Osteoblast (primary cell): ENCODE measurements at places on chromosomes 13 and 19. TPM values are rescaled to one million over a fixed set of nuclear protein-coding genes. Genes with fewer than 3 reads are reported as not detected.
A peak's percentile ranks its signal among the peaks of the same experiment; 100 is the strongest.

DNA sequence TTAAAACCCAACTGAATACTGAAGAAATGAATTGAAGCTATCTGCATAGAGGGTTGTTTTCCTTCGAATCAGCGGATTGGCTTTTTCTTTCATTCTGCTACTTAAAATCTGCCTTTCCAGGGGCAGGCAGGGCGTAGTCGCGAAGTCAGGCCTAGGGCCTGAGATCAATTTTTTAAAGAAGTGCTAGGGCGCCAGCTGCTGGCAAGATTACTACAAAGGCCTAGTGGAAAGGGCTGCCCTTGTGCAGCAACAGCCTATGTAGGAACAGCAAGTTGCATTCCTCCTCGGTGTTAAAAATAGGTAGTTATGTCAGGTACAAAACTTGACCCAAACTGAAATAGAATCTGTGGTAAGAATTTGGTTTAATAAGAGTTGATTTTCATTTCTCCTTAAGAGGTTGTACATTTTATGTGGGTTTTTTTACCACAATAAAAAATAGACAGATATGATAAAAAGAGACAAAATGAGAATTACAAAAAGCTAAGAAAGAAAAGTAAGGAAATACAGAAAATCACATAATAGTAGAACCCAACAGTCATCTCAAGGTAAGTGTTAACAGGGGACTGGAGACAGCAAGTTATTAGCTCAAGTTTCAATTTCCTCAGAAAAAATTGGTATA lies 9.5 kb upstream of the URAD start:
- no peak for DNase-seq

- peak; percentile 41 for DNase-seq
Observed at GRCh38 chr13:20431080-20431479, 94.6 kb downstream of the CRYL1 start.

GRCh38 chr19:1249990-1250436 lies 1.6 kb downstream of the MIDN start:
- no peak for DNase-seq

DNA sequence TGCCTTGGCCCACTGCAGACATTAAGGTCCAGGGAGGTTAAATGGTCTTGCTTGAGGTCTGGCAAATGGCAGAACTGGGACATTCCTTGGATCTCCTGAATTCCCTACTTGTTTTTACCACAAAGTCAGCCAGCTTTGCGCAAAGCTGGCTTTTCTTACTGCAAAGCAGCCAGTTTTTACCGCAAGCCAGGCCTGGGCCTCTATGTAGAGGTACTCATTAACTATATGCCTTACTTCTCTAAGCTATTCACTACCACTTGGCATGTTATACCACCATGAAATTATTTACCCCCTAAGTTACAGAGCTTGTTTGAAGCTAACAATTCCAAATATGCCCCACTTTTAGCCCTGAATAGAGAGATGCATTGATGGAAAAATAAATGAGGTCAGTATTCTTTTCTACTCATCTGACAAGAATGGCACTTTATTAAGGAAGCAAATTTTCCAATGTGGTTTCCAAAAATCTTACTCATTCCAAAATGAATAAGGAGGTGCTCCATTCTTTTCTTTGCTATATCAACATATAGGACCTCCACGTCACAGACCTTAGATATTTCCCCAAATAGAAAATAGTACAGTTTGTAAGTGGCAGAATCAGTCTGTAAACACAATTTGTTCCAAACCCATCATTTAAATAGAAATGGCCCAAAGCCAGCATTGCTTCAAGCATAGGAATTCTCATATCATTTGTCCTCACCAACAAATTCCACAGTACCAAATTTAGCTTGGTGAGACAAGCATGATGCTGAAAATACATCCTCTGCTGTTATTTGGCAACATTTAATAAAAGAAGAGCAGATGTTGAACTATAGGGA lies 143.9 kb upstream of the TSC22D1 start:
- peak; percentile 57 for DNase-seq

DNA sequence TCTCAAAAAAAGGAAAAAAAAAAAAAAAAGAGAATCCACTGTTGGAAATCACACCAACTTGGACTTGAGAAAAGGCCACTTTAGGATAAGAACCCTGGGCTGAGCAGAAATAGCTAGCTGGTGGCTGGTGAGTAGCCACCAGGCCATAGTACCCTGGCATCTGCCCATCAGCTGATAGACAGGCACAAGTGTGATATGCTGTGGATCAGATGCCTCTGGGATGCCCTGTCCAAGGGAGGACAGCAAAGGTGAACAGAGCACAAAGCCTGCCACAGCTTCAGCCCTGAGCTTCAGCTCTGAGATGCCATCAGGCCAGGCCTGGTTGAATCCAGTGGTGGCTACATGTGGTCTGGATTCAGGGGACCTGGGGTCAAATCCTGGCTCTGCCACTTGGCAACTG lies 8.7 kb downstream of the SIRT2 start:
- DNase-seq = no peak

GRCh38 chr13:80276371-80277289 lies 64.3 kb downstream of the SPRY2 start:
- peak; percentile 90 for DNase-seq

DNA sequence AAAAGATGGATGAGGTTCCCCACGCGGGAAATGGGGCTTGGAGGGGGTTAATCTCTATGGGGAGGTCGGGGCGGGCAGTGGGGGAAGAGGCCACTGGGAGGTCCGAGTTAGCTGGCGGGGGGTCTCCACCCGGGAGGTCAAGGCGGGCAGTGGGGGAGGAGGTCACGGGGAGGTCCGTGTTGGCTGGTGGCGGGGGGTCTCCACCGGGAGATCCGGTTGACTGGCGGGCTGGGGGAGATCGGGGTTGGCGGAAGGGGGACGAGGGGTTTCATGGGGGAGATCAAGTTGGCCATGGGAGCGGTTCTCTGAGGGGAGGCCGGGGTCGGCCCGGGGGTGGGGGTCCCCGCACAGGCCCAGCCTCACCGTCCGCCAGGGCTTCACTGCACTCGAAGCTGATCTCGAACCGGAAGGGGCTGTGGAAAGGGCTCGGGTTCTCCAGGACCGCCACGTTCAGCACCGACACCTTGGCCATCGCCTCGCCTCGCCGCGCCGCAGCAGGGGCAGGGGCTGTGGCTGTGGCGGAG lies 342 bp downstream of the ASF1B start:
- DNase-seq = peak; percentile 90

DNA sequence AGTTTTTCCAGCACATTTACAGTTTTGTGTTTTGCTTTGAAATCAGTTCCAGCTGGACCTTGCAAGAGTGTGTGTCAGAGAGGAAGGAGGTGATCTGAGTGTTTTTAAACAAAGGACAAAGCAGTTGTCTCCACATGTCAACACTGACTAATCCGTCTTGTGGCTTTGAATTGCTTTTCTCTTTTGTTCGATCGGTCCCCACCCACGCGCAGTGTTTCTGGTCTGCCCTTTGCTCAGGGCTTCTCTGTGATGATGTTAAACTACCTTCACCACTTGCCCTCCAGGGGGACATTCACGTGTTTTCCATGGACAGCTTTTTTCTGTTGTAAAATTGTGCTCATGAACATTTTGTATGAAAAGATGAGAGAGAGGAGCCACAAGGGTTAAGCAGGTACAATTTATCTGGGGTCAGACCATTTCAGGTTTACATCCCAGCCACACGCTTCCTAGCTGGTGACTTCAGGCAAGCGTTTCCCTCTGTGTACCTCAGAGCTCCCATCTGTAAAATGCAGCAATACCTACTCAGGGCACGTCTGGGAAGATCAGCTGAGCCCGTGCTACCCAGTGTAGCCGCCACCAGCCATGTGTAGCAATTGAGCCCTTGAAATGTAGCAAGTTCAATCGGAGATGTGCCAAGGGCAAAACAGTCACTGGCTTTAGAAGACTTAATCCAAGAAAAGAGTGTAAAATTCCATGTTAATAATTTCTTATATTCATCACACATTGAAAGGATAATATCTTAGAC lies 13.5 kb upstream of the PLA2G4C start:
- DNase-seq = peak; percentile 87

DNA sequence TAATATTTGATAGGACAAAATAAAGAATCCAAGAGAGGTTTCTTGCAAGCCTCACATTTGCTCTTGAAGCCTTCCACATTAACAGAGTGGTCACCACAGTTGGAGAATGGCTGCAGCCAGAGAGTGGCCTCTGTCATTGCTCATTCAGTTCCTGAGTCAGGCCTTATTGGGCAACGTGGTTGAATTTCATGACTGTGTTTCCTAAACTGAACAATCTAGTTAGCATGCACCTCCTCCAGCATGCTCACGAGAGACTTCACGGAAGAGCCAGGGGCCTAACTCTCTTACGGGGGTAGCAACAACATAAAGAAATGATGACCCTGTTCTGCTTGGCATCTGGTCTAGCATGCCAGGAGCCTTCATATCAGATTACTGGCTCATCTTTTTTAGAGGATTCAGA lies 9.6 kb upstream of the UBL3 start:
- peak; percentile 43 for DNase-seq

GRCh38 chr19:37593996-37594303 lies 642 bp downstream of the ZNF571 start:
- peak; percentile 71 for DNase-seq

DNA sequence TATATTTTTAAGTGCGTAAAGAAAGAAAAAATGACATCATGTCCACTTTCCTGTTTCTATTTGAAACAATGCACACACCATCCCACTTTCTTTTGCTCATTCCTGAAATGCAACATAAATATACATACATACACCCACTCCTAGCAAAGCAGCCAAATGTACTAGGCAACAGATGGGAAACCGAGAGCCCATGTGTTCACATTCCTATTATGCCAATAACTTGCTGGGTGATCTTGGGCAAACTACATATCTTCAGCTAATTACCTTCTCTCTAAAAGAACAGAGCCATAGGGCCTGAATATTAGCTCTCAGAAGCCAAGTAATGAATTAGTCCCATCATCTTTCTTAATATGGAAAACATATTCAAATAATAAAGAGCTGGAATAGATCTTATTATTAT lies 610.6 kb upstream of the ATXN8OS start:
- DNase-seq = no peak

- DNase-seq = peak; percentile 8
Observed at GRCh38 chr19:12763100-12763499, 11.5 kb downstream of the BEST2 start.

GRCh38 chr19:55673889-55674288 lies 1.1 kb upstream of the EPN1 start:
- no peak for DNase-seq

DNA sequence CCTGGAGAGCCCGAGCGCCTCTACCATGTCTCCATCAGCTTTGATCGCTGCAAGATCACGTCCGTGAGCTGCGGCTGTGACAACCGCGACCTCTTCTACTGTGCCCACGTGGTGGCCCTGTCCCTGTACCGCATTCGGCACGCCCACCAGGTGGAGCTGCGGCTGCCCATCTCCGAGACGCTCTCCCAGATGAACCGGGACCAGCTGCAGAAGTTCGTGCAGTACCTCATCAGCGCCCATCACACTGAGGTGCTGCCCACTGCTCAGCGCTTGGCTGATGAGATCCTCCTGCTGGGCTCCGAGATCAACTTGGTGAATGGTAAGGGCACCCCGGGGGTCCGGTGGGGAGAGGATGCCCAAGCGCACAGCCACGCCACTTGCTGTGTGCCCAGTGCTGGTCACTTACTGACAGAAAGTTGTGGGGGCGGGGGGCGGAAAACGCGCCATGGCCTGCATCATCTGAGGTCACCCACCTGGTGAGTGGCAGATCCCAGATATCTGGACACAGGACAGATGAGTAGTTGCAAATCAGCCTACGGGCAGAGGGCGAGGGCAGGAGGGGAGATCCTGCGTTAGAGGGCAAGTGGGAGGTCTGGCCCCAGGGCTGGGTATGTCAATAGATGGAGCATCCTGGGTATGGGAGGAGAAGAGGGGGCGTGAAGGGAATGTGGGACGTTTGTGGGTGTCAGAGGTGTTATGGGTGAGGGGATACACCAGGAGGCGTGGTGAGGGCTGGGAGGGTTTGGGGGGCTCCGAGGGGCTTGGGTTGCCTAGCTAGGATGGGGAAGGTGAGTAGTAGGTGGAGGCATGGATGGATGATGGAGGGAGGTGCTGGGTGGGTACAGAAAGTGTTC lies 9.8 kb downstream of the ZSWIM4 start:
- DNase-seq = peak; percentile 65

DNA sequence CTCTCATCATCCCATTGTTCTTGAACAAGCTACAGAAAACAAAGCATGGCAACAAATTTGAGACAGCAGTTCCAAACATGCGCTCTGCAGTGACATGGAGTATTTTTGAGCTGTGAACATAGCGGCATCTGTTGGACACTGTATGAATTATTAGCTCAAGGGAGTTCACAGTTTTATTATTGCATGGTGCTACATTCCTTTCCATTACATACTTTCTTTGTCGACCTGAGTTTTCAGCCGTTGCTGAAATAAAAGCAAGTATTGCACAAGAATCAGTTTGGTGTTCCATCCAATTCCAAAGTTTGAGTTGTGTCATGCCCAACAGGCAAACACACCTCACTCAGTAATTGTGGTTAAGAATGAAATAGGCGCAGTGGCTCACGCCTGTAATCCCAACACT lies 30.1 kb upstream of the METTL21C start:
- peak; percentile 60 for DNase-seq

DNA sequence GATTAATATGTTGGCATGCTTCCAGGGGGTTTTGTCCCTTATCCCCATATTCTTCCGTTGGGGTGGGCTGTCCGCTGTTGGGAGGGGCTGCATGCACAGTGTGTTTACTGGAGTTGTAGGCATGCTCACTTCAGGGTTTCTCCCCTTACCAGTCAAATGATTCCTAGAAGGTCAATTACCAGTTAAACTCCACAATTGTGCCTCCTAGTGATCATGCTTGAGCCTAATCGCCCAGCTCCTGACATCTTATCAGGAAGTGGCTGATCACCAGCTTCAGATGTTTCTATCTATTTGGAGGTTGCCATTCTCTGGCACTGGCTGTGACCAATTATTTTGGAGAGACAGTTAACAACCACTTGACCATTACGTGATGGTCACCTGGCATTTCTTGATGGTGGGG lies 1090.0 kb downstream of the SLITRK5 start:
- no peak for DNase-seq

- peak; percentile 77 for DNase-seq
Observed at GRCh38 chr19:4098493-4098892, 25.4 kb downstream of the MAP2K2 start.

GRCh38 chr19:38833092-38833425 lies 1.5 kb upstream of the ECH1 start:
- DNase-seq = no peak

- no peak for DNase-seq
Observed at GRCh38 chr13:102970542-102970941, 95.7 kb downstream of the SLC10A2 start.

The ZNF345 gene
- 4.7 and 5.3 TPM in 2 replicates for total RNA-seq

The ARRDC5 gene
- total RNA-seq = 0.29 and 0.36 TPM in 2 replicates

The IRS2 gene
- 7.1 and 8.3 TPM in 2 replicates for total RNA-seq

The F7 gene
- total RNA-seq = under 0.01 TPM in 1 of 2 replicates, not detected in the other

The LRRC63 gene
- not detected in 2 replicates for total RNA-seq

The KLK12 gene
- not detected in 2 replicates for total RNA-seq

The RNF225 gene
- not detected in 2 replicates for total RNA-seq

The ERICH6B gene
- not detected in 2 replicates for total RNA-seq
